ENCODE measurements at places on chromosomes 7 and 10. TPM values are rescaled to one million over a fixed set of nuclear protein-coding genes. Genes with fewer than 3 reads are reported as not detected.

Gene GDF10
- 1.7 TPM for total RNA-seq

Gene EIF4EBP2
- total RNA-seq, result 47.4 TPM

Gene NUTM2D
- total RNA-seq, result 3.7 TPM

Gene SRGN
- total RNA-seq, result 117 TPM

Gene RSPH10B
- not detected for total RNA-seq

Gene KIAA1549
- total RNA-seq, result 2.9 TPM

Gene HSPB1
- 3,606 TPM for total RNA-seq

Gene CYP3A4
- not detected for total RNA-seq

Gene RP9
- 10.3 TPM for total RNA-seq

Gene TMEM270
- not detected for total RNA-seq

GRCh38 chr10:49519717-49520116, 19.2 kb downstream of the ERCC6 start:
- no peak for DNase-seq

- no peak for DNase-seq
These were observed 50.9 kb downstream of the GALNT11 start for GRCh38 chr7:152076324-152076821.

DNA sequence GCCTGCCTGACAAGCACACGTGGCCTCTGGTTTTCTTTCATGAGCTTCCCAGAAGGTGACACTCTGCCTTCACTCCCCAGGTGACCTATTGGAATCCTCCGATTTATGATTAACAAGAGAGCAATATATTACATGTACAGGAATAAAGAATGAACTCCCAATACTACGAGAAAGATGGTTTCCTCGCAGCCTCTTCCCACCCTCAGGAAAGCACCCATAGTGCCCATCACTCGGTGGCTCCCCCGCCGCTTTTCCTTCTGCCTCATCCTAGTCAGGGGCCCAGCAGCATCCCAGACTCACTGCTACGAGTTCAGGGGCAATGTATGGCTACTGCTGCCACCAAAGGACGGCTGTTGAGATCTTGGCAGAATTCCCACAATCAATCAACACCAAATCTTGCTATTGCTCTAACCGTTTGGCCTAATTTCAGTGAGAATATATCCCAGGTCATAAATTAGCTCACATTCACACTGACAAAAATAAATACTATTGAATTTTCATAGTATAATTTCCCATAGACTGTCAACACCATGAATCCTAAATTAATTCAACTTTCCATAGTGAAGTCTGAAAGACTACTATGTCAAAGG, 196.3 kb downstream of the TNS3 start:
- DNase-seq, result no peak

- no peak for DNase-seq
These were observed 191.5 kb downstream of the CELF2 start for GRCh38 chr10:11208908-11209829.

DNA sequence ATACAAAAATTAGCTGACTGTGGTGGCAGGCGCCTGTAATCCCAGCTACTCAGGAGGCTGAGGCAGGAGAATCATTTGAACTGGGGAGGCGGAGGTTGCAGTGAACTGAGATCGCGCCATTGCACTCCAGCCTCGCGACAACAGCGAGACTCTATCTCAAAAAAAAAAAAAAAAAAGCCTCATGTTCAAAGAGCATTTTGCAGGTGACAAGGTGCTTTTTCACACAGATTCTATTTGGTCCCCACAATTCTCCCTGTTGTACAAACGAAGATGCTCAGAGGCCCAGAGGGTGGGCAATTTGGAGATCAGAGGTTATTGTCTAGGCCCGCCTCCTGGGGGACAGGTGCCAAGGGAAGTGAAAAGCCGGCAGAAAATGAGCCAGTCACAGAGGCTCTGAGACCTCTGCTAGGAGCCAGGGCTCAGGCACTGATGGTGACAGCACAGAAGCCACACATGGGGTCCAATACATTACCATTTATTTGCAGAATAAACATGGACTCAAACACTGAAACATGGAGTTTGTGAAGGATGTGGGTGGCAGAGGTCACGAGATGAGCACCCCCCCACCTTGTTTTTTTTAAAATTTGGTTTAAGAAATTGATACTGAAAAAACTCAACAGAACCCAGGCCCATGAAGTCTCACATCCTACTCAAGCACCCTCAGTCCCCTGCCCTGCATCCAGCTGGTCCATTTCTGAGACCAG, 882 bp upstream of the GAL3ST4 start:
- DNase-seq, result no peak

- no peak for DNase-seq
These were observed 13.4 kb downstream of the NHLRC2 start for GRCh38 chr10:113867904-113868303.

DNA sequence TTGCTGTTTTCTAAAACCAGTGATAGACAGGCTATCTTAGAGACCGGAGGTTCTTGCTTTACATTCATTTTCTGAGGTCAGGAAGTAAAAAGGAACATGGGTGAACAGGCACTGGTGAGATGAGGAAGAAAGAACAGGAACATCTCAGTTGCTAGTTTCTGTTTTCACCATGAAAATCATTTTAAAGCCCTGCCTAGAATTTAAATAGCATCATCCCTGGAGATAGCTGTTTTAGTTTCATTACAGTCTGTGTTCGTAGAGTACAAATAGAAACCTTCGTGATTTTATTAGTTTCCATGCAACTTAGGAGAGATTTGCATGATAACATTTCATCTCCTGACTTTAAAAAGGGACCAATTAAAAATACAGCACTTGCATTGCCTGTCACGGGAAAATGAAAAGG, 14.7 kb downstream of the KCNMA1 start:
- no peak for DNase-seq

GRCh38 chr10:42593284-42593683, 45.1 kb downstream of the ZNF33B start:
- no peak for DNase-seq

- DNase-seq, result no peak
These were observed 90.0 kb downstream of the SLIT1 start for GRCh38 chr10:97095701-97096260.

- no peak for DNase-seq
These were observed 18.4 kb downstream of the CREB3L2 start for GRCh38 chr7:137983323-137984008.

- no peak for DNase-seq
These were observed 3.0 kb upstream of the TECPR1 start for GRCh38 chr7:98254951-98255610.

DNA sequence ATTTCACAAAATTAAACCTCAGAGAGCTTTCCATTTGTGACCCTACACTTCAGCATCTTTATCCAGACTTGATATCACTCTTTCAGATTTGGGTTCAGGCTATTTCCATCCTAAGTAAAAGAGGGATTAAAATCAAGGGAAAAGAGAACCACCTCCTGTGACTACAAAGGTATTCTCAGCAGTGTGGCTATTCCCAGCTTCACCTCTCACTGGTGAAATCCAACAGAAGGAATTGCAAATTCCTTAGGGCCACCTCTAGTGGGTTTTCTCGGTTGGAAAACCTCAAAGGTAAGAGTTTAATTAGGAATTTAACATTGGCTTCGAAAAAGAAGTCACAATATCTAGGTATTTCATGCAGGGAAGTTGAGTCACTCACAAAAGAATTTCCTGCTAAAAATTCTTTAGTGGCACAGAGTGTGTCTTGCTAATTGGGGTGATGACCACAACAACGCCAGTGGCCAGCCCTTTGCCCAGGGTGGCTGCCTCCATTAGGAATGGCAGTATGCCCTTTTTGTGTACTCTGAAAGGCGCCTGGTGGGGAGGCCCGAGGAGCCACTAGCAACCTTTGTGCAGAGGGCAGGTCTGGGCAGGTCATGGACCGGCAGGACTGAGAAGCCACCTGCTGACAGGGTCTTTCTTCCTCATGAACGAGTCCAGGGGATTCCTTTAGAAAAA, 52.2 kb downstream of the SEM1 start:
- no peak for DNase-seq

GRCh38 chr10:66550351-66550750, 375.5 kb upstream of the LRRTM3 start:
- DNase-seq, result no peak

DNA sequence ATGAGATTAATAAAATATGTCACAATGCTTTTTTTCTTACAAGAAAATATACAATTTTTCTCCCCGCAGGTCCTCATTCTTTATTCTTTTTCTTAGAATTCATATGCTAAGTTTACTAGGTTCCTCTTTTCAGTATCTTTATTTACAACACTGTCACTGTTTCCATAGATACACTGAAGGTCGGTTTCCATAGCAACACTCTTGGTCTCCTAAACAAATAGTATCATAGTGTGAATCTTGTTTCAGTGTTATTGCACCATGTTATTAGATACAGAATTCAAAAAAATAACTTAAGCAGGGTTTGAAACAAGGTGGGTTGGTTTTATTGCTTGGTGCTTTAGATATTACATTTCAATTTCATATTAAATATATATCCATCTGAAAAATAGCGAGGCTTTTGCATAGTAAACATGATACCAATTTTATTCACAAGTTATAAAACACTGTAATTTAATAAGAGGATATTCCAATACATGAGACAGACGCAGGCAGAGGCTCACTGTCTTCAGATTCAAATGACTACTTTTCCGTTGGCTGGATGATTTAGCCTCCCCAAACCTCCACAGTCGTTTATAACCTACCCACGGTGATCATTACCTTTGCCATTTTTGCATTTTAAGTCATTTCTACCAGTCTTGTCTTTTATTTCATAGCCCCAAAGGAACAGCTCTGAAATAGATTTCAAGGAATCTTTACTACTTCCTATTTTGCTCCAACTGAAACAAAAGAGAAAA, 88.9 kb upstream of the KLF6 start:
- DNase-seq, result no peak

- DNase-seq, result no peak
These were observed 2.0 kb upstream of the MTG1 start for GRCh38 chr10:133391761-133392518.

- DNase-seq, result no peak
These were observed 190.3 kb downstream of the TWIST1 start for GRCh38 chr7:18927134-18927533.

DNA sequence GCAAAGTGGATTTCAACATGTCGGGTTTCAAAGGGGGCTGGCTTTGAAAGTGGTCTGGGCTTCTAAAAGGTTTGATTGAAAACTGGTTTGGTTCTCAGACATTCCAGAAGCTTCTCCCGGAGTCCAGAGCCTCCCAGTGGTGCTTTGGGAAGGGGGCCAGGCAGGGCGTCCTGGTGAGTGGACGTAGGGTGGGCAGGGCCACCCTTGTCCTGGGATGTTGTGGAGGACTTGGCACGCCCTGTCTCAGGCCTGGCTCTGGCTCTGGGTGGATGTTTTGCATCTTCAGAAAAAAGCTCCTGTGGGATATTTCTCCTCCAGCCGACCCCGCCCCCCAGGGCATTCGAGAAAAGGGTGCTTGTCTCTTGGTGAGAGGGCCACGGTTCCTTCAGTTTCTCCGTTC, 31.2 kb downstream of the GRIFIN start:
- DNase-seq, result no peak

GRCh38 chr10:33387720-33388119, 53.3 kb upstream of the NRP1 start:
- no peak for DNase-seq

- no peak for DNase-seq
These were observed 4.0 kb downstream of the OPN4 start for GRCh38 chr10:86658261-86658741.

DNA sequence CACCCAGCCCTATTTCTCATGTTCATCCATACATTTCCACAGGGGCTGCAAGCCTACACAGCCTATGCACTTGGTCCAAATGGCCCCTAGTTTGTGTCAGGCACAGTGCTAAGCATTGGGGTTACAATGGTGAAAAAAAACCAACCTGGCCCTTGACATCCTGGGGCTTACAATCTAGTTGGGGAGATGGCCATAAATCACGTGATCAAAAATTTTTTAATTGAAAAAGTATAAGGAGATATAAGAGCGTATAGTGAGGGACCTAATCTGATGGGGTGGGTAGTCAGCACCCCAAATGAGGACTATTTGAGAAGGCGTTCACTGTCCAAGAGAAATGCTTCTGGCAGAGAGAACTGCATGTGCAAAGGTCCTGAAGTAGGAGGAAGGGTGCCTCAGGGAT, 5.6 kb upstream of the MTPAP start:
- DNase-seq, result no peak

GRCh38 chr10:72298592-72299519, 25.1 kb downstream of the DDIT4 start:
- peak; percentile 90 for DNase-seq

DNA sequence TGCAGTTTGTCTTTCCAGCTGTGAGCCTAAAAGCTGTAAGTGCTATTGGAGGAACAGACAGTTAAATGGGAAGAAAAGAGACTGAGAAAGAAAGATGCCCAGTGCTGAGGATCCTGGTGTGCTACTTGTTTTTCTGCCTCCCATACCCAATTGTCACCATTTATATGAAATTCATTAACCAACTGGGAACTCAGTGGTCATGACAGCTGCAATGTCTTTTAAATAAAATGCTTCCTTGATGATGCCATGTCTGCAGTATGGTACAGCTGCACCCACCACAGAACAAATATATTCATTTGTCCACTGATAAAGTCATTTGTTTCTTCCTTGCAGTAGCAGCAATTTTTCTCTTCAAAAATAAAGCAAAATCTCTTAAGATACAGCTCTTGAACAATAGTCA, 15.6 kb upstream of the RTKN2 start:
- DNase-seq, result no peak

DNA sequence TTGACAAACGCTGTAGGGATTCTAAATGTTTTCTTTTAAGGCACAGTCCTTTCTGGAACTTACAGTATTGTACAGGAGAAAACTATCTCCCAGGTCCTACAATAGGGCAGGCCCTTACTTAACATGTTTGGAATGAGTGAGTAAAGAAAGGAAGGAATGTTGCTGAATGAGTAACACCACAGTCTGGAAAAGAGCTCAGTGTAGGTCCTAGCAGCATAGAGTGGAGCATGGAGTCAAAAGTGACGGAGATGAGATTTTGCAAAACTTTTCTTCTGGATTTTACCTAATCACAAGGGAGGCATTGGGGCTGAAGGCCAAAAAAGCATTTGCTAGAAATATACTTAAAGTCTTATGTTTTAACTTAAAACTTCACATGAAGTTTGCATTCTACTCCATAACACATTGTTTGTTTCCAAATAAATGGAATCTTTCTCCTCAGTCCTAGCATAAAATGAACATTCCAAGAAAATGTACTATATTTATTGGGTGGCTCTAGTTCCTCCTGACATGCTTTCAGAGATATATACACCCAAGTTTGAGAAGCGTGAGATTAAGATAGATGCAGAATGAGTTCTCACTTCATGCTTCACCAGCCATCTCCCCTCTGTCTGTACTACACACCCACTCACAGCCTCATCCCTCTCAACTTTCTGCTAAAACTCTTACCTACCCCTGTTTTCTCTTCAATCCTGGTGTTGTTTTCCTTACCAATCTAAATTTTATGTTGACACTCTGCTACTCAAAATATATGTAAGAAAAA, 20.2 kb upstream of the ADD3 start:
- no peak for DNase-seq

DNA sequence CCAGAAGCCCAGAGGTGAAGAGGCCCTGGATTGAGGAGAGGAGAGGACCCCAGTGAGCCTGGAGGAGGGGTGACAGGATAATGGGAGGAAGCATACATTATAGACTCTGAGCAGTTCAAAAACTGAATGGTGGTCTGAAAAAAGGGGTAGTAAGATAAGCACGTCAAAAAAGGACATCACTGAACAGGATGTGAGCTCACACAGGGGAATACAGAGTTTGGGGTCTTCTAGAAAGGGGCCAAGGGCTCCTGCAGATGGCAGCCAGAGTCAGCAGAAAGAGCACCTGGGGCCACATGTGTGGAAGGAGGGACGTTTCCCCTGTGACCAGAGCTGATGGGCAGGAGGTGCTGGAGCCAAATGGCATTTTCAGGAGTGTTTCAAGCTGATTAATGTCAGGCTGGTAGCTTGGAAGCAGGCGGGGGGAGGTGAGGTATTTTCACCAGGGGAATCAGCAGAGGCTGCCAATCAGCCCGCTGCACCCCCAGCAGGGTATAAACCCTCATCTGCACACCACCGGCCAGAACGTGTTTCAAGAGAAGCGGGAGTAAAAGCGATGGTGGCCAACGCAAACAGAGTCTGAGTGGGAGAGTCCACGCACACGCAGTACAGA, 85.8 kb downstream of the TNS3 start:
- DNase-seq, result no peak
